Type B pancreatic cell (in vitro differentiated cells): ENCODE measurements at places on chromosomes 11 and 22. TPM values are rescaled to one million over a fixed set of nuclear protein-coding genes. Genes with fewer than 3 reads are reported as not detected.
A peak's percentile ranks its signal among the peaks of the same experiment; 100 is the strongest.

The CBLIF gene
- total RNA-seq: 11.2 and 54.6 TPM in 2 replicates

The RIBC2 gene
- total RNA-seq: 5.1 and 8.8 TPM in 2 replicates

The MMP27 gene
- total RNA-seq: not detected in 2 replicates

The C11orf87 gene
- 0.33 and 5.3 TPM in 2 replicates for total RNA-seq

The SAMM50 gene
- total RNA-seq: 50.0 and 57.5 TPM in 2 replicates

The KRTAP5-1 gene
- not detected in 2 replicates for total RNA-seq

The MAP6 gene
- total RNA-seq: 4.3 and 30.5 TPM in 2 replicates

The OSM gene
- not detected in 2 replicates for total RNA-seq

The FAM168A gene
- 25.5 and 39.6 TPM in 2 replicates for total RNA-seq

GRCh38 chr11:123590296-123590912 lies 64.0 kb downstream of the SCN3B start:
- no peak for DNase-seq
- H3K4me3 ChIP-seq: no peak overlapping the region
- no peaks in the 10 kb centered on the region for H3K36me3 ChIP-seq
- peaks cover 16% of the 10 kb centered on the region for H3K4me1 ChIP-seq
- no peaks in the 10 kb centered on the region for H3K27me3 ChIP-seq

- peaks cover 4% of the 10 kb centered on the region for H3K27me3 ChIP-seq
- H3K4me1 ChIP-seq: peaks cover 8% of the 10 kb centered on the region
- no peak for DNase-seq
- no peak overlapping the region for H3K4me3 ChIP-seq
These were observed 31.4 kb downstream of the IGLL1 start for GRCh38 chr22:23548501-23549197.

- peak overlapping the region; percentile 72 for H3K4me3 ChIP-seq
- H3K36me3 ChIP-seq: no peaks in the 10 kb centered on the region
- peaks cover 20% of the 10 kb centered on the region for H3K4me1 ChIP-seq
- no peak for DNase-seq
These were observed 6.5 kb downstream of the ARSA start for GRCh38 chr22:50621356-50621880.

DNA sequence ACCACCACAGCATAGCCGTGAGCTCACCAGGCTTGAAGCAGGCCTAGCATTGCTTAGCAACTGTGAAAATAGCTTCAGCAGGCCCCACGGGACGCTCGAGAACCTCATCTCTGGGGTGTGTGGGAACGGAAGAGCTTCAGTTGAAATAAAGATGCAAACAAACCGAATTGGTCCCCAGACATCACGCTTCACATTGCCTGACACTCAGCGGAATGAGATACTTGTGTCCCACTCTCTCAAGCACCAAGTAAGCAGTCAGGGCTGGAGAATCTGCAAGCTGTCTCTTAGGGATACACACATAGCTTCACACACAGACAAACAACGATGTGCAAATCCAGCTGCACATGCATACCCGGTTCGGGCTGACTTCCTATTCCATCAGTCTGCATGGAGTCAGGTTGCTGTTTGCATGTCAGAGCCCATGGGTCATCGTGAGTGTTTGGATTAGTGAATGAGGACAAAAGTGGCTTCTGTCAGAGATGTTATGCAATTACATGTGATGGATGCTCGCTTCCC lies 205.7 kb downstream of the SNX19 start:
- H3K4me3 ChIP-seq: no peak overlapping the region
- no peak overlapping the region for H3K27ac ChIP-seq
- no peaks in the 10 kb centered on the region for H3K36me3 ChIP-seq
- DNase-seq: no peak
- peaks cover 12% of the 10 kb centered on the region for H3K4me1 ChIP-seq

- H3K4me3 ChIP-seq: peak overlapping the region; percentile 44
- H3K36me3 ChIP-seq: peaks cover 7% of the 10 kb centered on the region
- no peak overlapping the region for H3K27ac ChIP-seq
- peak; percentile 80 for DNase-seq
- peaks cover 32% of the 10 kb centered on the region for H3K4me1 ChIP-seq
These were observed 130.7 kb downstream of the MN1 start for GRCh38 chr22:27670701-27671412.

- peaks cover 14% of the 10 kb centered on the region for H3K4me1 ChIP-seq
- no peaks in the 10 kb centered on the region for H3K36me3 ChIP-seq
- H3K27ac ChIP-seq: peak overlapping the region; percentile 78
These were observed 45.4 kb upstream of the ATXN10 start for GRCh38 chr22:45626198-45626651.

DNA sequence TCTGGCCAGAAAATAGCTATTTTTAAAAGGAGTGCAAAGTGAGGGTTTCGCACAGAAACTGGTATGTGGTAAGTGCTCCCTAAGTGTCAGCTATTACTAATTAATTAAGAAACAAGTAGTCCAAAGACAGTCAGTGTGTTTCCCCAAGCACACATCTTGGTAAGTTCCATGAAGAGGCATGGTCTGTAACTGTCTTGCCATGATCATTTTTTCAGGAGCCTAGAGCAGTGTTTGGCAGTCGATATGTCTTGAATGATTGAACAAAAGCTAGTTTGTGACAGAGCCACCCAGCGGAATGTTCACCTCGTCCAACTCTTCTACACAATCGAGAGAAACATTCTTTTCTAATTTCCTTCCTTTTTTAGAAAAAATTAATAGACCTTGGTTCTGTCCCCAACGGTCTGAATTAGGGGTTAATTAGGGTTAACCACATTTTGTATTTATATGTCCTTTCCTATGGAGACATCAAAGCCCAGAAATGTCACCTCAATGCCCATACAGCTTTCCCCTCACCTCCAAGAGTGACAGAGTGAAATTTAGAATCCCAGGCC lies 57.6 kb upstream of the FTH1 start:
- H3K4me3 ChIP-seq: no peak overlapping the region
- H3K27me3 ChIP-seq: no peaks in the 10 kb centered on the region
- peak overlapping the region; percentile 82 for H3K27ac ChIP-seq
- H3K4me1 ChIP-seq: peaks cover 7% of the 10 kb centered on the region
- DNase-seq: no peak
- H3K36me3 ChIP-seq: no peaks in the 10 kb centered on the region

- peaks cover 17% of the 10 kb centered on the region for H3K27me3 ChIP-seq
- no peak overlapping the region for H3K27ac ChIP-seq
- no peaks in the 10 kb centered on the region for H3K4me1 ChIP-seq
- H3K4me3 ChIP-seq: no peak overlapping the region
- DNase-seq: no peak
These were observed 46.5 kb upstream of the FIBIN start for GRCh38 chr11:26947379-26947844.

- no peak for DNase-seq
- peaks cover 16% of the 10 kb centered on the region for H3K4me1 ChIP-seq
- H3K4me3 ChIP-seq: no peak overlapping the region
- H3K27me3 ChIP-seq: peaks cover 26% of the 10 kb centered on the region
- no peak overlapping the region for H3K27ac ChIP-seq
These were observed 19.2 kb upstream of the APOBEC3A start for GRCh38 chr22:38938221-38938620.

- no peak overlapping the region for H3K4me3 ChIP-seq
- H3K36me3 ChIP-seq: no peaks in the 10 kb centered on the region
- peaks cover 14% of the 10 kb centered on the region for H3K4me1 ChIP-seq
- no peaks in the 10 kb centered on the region for H3K27me3 ChIP-seq
- no peak for DNase-seq
These were observed 71.6 kb downstream of the ST3GAL4 start for GRCh38 chr11:126426820-126427749.

- peaks cover 7% of the 10 kb centered on the region for H3K4me1 ChIP-seq
- no peak overlapping the region for H3K27ac ChIP-seq
- DNase-seq: no peak
- no peak overlapping the region for H3K4me3 ChIP-seq
These were observed 115.3 kb upstream of the SLC5A12 start for GRCh38 chr11:26837154-26837553.

DNA sequence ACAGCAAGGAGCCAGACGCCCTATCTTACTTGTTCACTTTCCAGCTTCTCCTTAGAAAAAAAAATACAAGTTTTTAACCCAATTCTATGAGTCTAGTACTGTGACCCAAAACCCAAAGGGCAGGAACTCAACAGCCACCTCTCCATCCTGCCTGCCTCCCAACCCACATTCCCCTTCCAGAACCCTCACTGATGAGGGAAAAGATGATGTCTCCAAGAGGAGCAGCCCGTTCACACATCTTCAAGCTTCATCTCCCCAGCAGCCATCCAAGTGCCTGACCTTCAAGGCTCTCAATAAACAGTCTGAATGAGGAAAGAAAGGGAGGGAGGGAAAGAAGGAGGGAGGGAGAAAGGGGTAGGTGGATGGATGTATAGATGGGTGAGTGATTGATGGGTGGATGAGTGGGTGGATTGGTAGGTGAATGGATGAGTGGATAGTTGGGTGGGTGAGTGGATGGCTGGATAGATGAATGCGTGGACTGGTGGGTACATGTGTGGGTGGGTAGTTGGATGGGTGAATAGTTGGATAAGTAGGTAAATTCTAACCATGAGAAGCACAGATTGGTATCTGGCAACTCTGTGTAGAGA lies 50.4 kb downstream of the IGLL5 start:
- no peak overlapping the region for H3K27ac ChIP-seq
- H3K4me3 ChIP-seq: no peak overlapping the region
- H3K27me3 ChIP-seq: peaks cover 11% of the 10 kb centered on the region
- DNase-seq: no peak
- no peaks in the 10 kb centered on the region for H3K36me3 ChIP-seq

GRCh38 chr22:46351767-46352166 lies 16.3 kb downstream of the TRMU start:
- H3K27me3 ChIP-seq: no peaks in the 10 kb centered on the region
- H3K36me3 ChIP-seq: peaks cover 4% of the 10 kb centered on the region
- H3K4me3 ChIP-seq: no peak overlapping the region
- DNase-seq: no peak

DNA sequence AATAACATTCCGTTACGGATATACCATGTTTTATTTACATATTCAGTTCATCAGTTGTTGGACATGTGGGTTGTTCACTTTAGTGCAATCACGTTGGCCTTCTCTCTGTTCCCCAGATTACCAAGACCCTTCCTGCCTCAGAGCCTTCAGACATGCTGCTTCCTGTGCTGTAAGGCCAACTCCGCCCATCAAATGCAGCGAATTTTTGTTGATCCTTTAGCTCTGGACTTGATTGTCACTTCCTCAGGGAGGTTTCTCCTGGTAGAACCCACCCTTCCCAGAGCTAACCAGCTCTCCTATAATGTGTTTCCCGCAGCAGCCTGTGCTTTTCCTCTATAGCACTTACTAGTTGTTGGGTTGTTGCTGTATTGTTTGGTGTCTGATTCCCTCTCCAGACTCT lies 39.4 kb downstream of the SWAP70 start:
- no peak overlapping the region for H3K27ac ChIP-seq
- H3K4me3 ChIP-seq: no peak overlapping the region
- DNase-seq: no peak
- H3K27me3 ChIP-seq: no peaks in the 10 kb centered on the region
- peaks cover 17% of the 10 kb centered on the region for H3K4me1 ChIP-seq
- H3K36me3 ChIP-seq: no peaks in the 10 kb centered on the region

DNA sequence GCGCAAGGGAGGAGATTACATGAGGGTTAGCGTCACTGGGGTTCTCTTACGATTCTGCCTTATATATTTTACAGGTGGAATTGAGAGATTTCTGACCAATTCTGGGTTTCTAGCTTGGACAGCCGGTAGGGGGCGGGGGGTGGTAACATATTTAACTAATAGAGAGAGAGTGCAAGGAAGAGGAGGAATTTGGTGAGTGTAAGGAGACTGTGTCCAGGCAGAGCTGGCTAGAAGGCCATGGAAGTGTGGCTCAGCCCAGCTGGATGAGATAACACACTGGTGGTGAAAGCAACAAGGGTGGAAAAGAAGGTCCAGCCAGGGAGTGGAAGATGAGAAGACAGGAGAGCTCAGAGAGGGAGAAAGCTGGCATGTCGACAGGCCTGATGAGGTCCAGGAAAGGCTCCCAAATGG lies 56.5 kb downstream of the ST3GAL4 start:
- H3K27ac ChIP-seq: peak overlapping the region; percentile 8
- no peaks in the 10 kb centered on the region for H3K27me3 ChIP-seq
- H3K4me3 ChIP-seq: no peak overlapping the region
- H3K36me3 ChIP-seq: peaks cover 18% of the 10 kb centered on the region
- H3K4me1 ChIP-seq: peaks cover 17% of the 10 kb centered on the region

DNA sequence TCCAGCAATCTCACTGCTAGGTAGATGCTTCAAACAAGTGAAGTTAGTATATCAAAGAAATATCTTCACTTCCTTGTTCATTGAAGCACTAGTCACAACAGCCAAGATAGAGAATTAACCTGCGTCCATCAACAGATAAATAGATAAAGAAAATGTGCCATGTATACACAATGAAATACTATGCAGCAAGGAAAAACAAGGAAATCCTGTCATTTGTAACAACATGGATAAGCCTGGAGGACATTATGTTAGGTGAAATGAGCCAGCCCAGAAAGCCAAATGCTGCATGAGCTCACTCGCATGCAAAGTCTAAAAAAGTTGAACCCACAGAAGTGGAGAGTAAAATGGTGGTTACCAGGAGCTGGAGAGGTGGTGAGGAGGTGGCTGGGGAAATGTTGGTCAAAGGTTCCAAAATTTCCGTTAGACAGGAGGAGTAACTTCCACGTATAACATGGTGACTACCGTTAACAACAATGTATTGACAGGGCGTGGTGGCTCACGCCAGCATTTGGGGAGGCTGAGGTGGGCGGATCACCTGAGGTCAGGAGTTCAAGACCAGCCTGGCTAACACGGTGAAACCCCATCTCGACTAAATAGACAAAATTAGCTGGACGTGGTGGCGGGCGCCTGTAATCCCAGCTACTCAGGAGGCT lies 23.6 kb upstream of the CARS1 start:
- H3K4me3 ChIP-seq: no peak overlapping the region
- H3K36me3 ChIP-seq: no peaks in the 10 kb centered on the region
- H3K27ac ChIP-seq: no peak overlapping the region

GRCh38 chr11:62965574-62965973 lies 19.2 kb downstream of the SLC22A6 start:
- H3K4me3 ChIP-seq: no peak overlapping the region
- DNase-seq: no peak
- H3K27me3 ChIP-seq: no peaks in the 10 kb centered on the region
- peaks cover 4% of the 10 kb centered on the region for H3K36me3 ChIP-seq

GRCh38 chr22:22692707-22693530 lies 48.5 kb downstream of the GGTLC2 start:
- peaks cover 22% of the 10 kb centered on the region for H3K27me3 ChIP-seq
- H3K36me3 ChIP-seq: no peaks in the 10 kb centered on the region
- no peak overlapping the region for H3K4me3 ChIP-seq
- no peak overlapping the region for H3K27ac ChIP-seq

DNA sequence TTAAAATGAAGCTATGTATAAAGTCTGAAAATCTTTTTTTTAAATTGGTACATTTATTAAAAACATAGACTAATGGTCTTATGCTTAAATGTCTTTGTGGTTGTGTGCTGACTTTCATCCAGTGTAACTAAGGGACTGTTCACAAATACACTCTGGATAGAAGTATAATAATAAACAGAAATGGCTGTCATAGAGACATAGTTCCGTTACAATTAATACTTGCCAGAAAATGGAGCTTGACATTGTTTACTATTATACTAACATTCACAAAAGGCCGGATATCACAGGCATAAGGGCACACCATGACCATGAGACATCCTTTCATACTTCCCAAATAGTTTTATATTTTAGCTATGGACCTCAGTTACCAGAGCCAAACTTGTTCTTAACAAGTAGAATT lies 161.3 kb downstream of the DDX10 start:
- H3K4me1 ChIP-seq: no peaks in the 10 kb centered on the region
- DNase-seq: no peak
- no peaks in the 10 kb centered on the region for H3K27me3 ChIP-seq
- peaks cover 12% of the 10 kb centered on the region for H3K36me3 ChIP-seq
